CD8-positive, alpha-beta T cell (primary cell): ENCODE measurements at places on chromosomes 7 and 10.

DNA sequence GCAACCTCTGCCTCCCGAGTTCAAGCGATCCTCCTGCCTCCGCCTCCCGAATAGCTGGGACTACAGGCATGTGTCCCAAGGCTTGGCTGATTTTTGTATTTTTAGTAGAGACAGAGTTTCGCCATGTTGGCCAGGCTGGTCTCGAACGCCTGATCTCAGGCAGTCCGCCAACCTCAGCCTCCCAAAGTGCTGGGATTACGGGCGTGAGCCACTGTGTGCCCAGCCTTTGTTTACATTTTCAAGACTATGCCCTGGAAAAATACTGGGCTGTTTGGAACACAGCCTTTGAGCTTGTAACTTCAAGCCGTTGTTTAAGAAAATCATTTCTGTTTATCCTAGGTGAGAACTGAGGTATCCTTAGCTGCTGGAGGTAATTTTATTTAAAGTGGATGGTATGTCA, 1.9 kb downstream of the ZKSCAN1 start:
- no peak for DNase-seq

DNA sequence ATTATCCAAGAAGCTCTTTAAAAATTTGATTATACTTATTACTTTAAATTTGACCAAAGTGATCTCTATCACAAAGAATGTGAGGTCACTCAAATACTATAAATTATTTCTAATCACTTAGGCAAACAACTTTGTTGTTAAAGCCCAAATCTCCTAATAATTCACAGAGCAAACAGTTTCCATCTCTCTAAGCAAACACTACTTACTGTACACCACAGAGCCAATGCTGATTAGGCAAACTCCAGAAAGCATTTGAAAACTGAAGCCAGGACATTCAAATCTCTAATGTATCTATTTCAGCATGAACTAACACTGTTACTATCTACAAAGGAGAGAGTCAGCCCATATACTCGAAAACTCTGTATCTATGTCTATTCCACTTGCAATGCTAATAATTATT, 107.1 kb downstream of the RNF32 start:
- no peak for DNase-seq

DNA sequence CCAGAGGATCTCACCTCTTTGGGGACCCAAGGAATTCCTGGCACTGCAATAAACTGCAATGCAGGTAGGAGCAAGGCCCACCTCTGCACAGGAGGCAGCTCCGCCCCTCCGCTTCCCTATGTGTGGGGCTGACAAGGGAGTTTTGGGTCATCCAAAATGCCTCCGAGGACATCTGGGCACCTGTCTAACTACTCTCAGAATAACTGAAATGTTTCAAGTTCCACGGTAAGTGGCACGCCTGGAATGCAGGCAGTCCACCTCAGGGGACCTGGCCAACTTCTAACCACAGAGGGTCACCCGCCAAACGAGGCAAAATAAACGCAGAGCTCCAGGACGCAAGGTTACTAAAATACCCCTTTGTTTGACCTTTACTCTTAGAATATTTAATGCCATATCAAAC, 102.5 kb downstream of the FGFR2 start:
- no peak for DNase-seq

DNA sequence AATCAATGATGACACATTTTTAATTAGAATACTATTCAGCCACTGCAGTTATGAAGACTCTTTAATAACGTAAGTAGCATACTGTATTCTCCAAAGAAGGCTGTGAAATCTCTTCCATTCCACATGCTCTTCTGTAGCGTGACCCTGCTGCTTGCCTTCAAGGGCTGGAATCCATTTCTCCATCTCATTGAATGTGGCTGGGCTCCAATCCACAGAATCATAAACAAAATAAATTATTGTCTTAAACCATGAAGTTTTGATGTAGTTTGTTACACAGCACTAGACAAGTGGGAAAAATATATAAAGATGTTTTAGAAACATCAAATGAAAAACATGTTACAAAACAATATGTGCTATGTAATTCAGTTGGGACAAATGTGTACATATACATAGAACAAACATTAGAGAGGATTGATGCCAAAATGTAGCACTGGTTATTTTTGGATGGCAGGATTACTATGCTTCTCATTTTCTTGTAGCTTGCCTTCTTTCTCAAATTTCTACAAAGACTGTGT, 410.8 kb upstream of the PODXL start:
- DNase-seq = no peak

GRCh38 chr10:113131613-113132261, 181.7 kb downstream of the TCF7L2 start:
- DNase-seq = no peak

GRCh38 chr10:103592186-103593021, 98.9 kb downstream of the NEURL1 start:
- peak; percentile 24 for DNase-seq

- DNase-seq = no peak
These were observed 10.4 kb downstream of the GRM3 start for GRCh38 chr7:86653919-86654659.

DNA sequence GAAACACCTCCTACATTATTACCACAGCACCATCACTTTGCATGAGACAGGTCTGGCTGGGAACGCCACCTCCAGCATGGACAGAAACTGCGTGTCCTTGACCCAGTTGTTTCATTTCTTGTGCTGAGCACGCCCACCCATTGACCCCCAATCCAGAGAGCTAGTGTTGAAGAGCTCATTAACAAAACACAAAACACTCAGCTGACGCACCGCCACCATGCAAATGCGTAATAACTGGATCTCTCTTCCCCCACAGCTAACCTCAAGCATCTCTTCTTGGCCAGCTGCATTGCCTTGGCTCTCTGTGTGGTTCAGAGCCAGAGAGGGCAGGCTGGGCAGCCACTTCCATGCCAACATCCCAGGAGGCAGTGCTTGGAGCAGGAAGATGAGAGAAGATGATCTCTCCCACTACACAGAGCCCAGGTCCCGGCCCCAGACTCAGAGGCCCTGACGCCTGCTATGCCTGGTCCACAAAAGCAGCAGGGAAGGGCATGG, 173.5 kb downstream of the PLXNA4 start:
- no peak for DNase-seq

DNA sequence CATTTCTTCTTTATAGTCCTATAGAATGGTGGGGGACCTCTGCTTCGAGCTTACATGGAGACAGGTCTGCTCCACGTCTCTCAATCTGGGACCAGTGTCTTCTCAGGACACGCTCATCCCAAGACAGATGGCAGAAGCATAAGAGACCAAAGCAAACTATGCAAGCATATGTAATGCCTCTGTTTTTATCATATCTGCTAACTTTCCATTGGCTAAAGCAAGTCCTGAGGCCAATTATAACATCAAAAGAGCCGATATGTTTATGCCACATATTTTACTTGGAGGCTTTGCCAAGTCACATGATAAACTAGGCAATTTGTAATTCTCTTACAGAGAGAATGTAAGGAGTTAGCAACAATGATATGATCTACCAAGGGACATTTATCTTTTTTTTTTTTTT, 102.6 kb upstream of the NRBF2 start:
- DNase-seq = no peak

GRCh38 chr7:50693455-50694130, 89.1 kb downstream of the GRB10 start:
- no peak for DNase-seq

GRCh38 chr7:135320268-135320667, 86.6 kb downstream of the STRA8 start:
- DNase-seq = no peak

DNA sequence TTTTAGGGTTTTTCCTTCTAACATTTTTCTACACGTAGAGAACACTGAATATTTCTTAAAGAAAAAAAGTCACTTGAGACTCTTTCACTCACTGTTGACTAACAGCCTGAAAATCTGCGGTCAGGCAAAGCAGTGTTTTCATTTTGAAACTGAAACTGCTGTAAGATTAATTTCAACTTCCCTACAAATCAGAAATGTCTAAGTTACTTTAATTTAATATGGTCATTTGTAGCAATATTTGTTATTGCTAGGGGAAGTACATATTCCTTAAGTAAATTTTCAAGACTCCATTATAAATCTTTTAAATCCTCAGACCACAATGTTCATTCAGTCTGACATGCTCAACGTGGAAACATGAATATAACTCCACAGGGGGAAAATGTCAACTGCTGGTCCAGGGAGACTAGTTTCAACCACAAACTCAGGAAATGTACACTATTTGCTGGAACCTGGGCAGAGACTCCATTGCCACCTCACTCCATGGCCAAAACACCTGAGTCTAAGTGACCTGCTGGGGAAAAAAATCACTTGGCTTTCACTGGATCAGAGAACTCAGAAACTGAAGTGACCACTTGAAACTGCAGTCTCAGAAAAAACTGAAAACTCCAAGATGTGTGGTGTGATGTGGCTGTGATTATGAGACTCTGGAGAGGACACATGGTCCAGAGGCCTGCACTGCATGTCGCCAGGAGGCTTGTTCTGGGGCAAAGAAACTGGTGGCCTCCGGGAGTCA, 161.2 kb downstream of the TAX1BP1 start:
- peak; percentile 26 for DNase-seq

DNA sequence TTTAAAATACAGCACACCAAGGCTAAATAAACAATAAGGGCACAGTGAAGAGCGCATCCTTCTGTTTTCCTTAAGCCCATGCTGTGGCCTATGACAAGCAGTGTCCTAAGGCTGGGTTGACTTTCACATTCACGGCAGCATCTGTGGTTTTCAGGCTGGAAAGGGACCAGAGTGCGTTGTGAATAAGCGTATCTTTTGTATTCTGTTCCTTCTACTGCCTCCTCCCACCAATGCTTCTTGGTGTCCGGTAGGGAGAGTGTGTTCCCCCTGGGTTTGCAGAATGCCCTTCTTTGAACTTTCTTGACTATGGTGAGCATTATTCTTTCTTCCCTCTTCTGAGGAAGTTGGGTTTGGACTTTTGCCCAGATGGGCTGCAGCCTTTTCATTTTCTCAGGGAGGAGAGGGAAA, 73.6 kb downstream of the ABCA13 start:
- DNase-seq = no peak

DNA sequence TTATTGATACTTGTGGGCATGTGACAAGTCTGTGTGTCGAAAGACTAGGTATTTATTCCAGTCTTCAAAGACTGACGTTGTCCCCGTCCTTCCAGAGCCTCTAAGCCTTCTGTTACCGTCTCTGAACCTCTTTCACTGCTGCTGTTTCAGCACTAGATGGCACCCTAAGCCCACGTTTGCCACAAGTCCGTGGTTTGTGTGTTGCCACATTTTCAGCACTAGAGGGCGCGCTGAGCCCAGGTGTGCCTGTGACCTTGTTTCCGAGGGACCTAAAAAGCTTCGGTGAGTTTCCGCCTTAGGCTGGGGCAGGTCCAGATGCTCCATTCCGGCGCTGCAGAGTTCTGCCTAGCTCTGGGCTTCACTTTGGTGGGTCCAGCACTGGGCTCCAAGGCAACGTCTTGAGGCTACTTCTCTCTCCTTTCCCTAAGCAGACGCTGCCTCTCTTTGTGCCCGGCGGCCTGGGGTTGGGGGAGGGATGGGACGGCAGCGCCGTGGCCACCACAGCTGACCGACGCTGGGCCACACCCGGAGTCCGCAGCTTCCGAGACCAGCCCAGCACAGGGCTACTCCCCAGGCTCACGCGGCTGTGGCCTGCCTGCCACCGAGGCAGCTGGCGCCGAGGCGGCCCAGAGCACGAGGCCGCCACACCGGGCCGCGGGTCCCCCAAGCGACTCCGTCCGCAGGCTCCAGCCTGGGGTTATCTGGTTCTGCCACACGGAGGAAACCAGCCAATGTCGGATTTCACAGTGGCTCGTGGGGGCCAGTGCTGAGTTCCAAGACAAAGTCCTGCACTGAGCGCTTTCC, 520.2 kb downstream of the REEP3 start:
- DNase-seq = peak; percentile 77

DNA sequence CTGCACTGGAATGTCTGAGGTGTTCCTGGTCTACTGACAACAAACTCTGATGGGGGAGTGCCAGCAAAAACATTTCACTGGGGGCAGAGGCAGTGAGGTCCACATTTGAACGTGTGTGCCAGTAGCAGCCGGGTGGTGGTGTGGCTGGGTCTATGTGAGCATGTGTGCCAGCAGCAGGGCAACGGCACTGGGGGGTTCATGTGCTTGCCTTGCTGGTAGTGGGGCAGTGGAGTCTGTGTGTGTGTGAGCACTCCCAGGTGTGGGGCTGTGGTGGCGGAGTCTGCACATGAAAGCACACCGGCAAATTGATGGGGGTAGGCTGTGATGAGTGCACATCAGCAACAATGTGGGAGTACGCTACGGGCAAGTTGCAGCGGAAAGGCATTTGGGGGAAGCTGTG, 49.4 kb upstream of the SORCS1 start:
- DNase-seq = no peak

DNA sequence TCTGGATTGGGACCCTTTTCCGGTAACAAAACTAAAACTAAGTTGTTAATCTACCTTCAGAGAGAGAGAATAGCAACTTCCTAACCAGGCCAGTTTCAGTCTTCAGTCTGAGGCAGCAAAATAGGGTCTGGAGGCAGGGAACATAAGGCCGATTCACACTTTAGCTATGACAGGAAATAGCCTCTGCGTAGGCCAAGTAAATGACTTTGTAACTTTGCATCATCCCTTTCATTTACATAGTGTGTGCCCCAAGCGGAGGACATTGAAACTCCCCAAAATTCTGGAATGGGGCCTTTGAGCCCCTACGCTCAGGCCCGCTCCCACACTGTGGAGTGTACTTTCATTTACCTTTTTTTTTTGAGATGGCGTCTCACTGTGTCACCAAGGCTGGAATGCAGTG, 1.7 kb upstream of the UPP1 start:
- DNase-seq = no peak

GRCh38 chr7:75993689-75994387, 557 bp downstream of the TMEM120A start:
- DNase-seq = no peak

GRCh38 chr7:42479452-42479815, 242.4 kb upstream of the GLI3 start:
- no peak for DNase-seq

GRCh38 chr10:128781637-128782036, 655.4 kb upstream of the MKI67 start:
- no peak for DNase-seq

DNA sequence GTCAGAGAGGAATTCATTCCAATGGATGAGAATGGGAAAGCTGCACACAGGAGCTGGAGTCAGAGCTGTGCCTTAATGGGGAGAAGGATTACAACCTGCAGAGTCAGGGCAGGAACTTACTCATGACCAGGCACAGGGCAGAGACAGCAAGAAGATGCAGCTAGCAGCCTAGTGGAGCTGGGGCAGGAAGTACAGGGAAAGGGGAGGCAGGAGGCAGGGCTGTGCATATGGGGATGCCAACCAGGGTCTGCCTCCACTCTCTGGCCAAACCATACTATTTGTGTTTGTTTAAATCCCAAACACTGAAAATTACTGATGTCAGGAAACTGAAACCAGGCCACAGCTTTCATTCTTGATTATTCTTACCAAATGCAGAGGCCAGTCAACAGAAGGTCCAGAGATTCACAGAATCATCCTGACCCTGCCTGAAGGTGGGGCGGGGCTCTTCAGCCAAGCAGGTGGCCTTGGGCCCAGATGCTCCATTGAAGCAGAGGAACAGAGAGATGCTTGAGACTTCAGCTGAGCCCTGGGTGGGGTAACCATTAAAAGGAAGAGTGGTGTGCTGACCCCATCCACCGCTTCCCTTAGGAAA, 461.9 kb downstream of the KCNMA1 start:
- no peak for DNase-seq

- DNase-seq = no peak
These were observed 137.1 kb upstream of the MKLN1 start for GRCh38 chr7:131190581-131190980.
